NCI-H1930 (cell line): ENCODE measurements at places on chromosomes 6 and 20.

GRCh38 chr6:45479834-45480751, 102.4 kb upstream of the SUPT3H start:
- no peak for DNase-seq

GRCh38 chr6:152682141-152682540, 15.6 kb upstream of the MYCT1 start:
- DNase-seq: no peak

DNA sequence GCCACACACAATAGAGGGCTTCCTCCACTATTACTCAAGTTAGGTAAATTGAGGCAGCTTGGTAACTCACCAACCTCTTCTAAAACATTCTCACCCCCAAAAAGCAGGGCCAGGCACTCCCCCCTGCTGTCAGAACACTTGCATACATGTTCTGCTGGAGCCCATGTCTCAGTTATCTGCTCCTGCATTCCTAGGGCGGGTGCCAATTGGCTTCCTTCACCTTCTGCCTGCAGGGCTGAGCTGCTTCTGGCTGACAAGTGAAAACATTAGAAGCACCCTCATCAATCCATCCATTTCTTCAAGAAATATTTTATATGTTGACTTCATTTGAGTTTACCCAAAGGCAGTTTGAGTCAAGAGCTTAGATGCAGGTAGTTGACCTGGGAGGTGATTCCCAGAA, 4.5 kb upstream of the ENTPD6 start:
- no peak for DNase-seq

GRCh38 chr6:41684311-41685180, 46.3 kb downstream of the MDFI start:
- no peak for DNase-seq

- no peak for DNase-seq
These were observed 72.4 kb downstream of the FYN start for GRCh38 chr6:111800821-111801220.

DNA sequence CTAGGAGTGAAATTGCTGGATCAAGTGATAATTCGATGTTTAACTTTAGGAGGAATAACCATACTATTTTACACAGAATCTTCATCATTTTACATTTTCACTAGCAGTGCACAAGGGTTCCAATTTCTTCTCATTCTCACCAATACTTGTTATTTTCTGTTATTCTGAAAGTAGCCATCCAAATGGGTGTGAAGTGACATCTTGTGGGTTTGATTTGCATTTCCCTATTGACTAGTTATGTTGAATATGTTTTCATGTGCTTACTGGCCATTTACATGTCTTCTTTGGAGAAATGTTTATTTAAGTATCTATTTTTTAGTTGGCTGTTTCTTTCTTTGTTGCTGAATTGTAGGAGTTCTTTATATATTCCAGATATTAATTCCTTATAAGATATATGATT, 164.3 kb downstream of the CD109 start:
- DNase-seq: no peak

DNA sequence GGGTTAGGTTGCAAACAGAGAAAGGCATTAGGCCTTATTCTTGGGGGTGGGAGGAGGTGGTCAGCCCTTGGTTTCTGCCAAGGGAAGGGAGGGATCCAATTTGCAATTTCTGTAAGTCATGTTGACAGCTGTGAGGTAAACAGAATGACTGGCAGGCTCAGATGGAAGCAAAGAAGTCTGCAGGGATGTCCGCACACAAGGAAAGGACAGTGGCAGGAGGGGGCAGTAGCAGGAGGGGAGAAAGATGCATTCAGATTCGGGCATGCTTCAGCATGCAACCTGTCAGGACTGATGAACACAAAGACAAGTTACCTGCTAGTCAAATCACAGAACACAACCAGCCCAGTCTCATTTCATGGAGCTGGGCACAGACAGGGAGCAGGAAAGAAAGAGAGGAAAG, 217.9 kb upstream of the FOXA2 start:
- DNase-seq: no peak

DNA sequence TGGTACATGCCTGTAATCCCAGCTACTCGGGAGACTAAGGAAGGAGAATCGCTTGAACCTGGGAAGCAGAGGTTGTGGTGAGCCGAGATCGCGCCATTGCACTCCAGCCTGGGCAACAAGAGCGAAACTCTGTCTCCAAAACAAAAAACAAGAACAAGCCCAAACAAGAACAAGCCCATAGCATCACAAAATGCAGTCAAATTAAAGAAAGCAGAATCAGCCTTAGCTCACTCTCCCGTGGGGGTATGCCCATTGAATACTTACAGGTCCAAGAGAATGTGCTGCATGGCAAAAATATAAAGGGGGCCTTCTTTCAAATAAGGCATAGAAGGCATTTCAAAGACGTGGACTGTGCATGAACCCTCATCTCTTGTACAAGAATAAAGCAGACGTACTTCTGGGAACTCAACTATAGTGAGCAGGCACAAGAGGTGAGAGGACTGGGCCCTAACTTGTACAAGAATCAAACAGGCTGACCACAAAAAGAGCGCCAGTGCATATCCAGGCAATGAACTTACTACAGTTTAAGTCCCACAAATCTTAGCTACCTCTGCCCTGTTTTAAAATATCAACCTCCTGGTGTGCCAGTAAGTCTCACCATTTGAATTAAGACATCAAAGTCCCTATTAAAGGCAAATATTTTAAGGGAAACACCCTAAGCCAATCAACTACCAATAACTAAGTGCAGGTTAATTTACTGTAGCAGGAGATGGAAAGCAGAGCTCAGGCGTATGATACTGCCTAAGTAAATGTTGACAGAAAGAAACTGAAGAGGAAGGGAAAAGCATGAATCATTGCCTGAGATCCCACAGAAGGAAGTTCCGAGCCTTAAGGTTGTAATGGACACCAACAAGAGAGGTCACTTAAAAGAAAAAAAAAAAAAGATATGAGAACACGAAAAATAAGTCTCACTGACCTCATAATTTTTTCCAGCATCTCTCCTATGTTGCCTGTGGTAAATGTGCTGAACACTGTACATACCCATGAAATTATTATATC, 37.4 kb downstream of the TOMM6 start:
- no peak for DNase-seq

DNA sequence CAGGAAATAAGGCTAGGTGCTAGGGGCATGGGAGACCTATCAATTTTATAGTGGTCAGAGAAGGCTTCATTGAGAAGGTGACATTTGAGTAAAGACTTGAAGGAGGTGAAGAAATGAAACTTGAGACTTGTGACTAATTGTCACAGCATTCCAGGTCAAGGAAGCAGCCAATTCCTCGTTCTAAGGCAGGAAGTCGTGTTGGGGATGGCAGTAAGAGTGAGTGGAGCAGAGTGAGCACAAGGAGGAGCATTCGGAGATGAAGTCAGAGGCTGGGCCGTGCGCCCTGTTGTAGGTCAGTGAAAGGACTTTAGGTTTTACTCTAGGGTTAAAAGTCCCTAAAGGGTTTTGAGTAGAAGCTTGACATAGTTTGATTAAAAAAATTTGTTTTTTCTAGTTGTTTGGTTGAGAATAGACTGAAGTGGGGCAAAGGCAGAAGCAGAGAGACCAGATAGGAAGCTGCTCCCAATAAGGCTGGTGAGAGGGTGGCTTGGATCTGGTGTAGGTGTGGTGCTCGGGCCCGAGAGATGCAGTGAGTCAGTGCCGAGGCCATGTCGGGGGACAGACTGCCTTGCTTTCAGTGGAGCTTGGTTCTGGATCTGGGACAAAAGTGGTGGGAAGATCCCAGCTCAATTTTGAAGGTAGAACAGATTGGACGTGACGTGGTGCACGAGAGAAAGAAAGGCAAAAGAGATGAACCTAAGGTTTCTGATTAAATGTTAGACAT, 2.6 kb upstream of the RSPH3 start:
- no peak for DNase-seq

- no peak for DNase-seq
These were observed 26.4 kb upstream of the GCM1 start for GRCh38 chr6:53175027-53175426.

DNA sequence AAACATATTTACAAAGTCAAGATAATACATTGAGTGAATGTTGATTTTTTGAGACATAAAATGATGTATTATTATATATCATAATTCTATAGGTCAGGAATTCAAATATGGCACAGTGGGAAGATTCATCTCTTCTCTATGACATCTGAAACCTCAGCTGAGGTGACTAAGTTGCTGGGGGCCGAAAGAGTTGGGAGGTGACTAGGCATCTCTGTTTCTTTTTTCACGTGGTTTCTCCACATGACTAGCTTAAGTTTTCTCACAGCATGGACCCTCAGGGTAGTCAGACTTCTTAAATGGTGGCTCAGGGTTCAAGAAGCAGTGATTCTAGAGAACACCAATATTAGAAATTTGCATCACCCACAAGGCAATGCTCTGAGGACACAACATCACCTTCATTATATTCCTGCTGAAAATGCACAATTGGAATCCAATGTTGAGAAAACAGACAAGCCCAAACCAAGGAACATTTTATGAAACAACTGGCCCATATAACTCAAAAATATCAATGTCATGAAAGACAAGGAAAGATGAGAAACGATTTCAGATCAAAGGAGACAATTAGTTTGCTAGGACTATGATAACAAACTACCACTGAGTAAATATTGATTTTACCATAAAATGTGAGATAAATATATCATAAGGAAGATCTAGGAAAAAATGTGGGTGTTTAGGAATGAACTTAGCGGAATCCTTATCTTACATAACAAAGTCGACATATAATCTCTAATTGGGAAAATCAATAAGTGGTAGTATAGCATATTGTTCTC, 273.3 kb upstream of the IRAK1BP1 start:
- DNase-seq: no peak

DNA sequence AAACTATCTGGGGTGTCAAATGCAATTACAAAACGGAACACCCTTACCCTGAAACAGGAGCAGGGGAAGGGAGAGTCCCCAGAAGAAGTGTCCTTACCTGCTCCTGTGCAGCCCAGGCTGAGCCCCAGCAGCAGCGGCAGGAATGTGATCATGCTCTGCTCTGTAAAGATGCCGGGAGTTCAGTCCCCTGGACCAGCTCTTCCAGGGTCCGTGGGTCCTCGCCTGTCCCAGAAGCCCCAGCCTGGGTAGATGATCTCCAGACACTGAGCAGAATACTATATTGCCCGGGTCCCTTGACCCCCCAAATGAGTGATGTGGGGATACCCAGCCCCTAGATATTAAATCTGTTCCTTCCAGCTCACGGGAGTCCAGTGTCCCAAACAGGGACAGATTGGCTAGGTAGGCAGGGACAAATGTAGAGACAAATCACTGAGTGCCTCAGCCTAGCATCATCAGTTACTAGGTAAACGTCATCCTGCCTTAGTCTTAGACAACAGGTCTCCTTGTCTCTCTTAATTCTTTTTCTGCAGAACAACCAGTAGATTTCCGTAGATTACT, at the start of gene HLA-DMB:
TSS of gene HLA-DMB (minus strand) at position 373 of the 558 bp plus-strand sequence. CDS start at position 152, 221 bp downstream.
- peak; percentile 6 for DNase-seq

DNA sequence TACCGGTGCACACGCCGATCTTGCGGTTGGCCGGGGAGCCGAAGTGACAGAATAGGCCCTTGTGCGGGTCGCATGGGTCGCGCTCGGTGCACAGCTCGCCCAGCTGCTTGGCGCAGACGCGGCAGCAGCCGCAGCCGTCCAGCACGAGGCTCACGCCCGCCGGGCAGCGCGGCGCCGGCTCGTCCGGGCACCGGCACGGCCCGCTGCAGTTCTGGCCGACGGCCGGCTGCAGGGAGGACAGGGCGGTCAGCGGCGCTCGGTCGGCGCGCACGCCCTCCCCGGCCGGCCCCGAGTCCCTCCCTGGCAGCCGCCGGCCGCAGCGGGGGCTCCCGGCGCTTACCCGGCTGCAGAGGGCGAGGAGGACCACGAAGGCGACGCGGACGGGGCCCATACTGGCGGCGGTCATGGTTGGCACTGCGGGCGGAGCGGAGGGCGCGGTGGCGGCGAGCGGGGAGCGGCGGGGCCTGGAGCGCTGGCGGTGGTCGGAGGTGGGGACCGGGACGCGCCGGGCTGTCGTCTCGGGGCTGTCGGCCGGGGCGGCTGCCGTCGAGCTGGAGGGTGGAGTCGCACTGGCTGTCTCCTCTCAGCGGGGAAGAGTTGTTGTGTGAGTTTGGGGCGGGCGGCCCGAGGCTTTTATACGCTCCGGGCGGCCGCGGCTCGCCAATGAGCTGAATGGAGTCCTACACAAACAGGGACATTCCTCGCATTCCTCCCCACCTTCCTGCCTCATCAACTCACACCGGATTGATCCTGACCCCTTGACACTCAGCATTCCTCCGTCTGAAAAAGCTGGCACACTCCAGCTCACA, at the start of gene CCN2:
TSS of gene CCN2 (minus strand) at position 606 of the 809 bp plus-strand sequence. CDS start at position 406, 200 bp downstream.
- DNase-seq: no peak

- DNase-seq: no peak
These were observed 5.6 kb downstream of the TAF4 start for GRCh38 chr20:62059920-62060630.

- DNase-seq: peak; percentile 87
These were observed 101.5 kb downstream of the NOL4L start for GRCh38 chr20:32483351-32484224.

DNA sequence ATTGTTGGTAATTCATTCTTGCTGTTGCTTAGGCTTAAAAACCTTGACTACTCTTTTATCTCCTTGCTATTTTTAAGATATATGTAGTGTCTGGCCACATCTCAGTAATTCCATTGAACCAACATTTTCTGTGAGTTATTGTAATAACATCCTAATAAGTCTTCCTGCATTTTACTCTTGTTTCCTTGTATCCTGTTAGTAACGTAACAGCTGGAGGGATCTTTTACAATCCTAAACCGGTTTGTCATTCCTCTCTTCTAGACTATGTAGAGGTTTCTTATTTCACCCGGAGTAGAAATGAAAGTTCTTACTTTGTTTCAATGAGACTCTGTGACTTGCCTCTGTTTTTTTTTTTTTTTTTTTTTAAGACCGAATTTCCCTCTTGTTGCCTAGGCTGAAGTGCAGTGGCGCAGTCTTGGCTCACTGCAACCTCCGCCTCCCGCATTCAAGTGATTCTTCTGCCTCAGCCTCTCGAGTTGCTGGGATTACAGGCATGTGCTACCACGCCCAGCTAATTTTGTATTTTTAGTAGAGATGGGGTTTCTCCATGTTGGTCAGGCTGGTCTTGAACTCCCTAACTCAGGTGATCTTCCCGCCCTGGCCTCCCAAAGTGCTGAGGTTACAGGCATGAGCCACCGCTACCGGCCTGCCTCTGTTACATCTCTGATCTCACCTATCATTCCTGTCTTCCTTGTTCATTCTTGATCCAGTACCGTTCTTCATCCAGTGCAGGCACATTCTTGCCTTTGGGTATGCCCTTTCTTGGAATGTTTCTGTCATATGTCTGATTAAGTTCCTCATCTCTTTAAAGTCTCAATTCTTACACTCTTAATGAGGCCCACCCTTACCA, 44.7 kb downstream of the NCOA3 start:
- no peak for DNase-seq

GRCh38 chr6:167589615-167589940, 237.1 kb upstream of the AFDN start:
- no peak for DNase-seq
